ENCODE measurements at places on chromosomes 13 and 19. TPM values are rescaled to one million over a fixed set of nuclear protein-coding genes. Genes with fewer than 3 reads are reported as not detected.
A peak's percentile ranks its signal among the peaks of the same experiment; 100 is the strongest.

Gene STOML3
- not detected for total RNA-seq

Gene MEIS3
- 38.0 TPM for total RNA-seq

Gene MRPL54
- 64.1 TPM for total RNA-seq

Gene KL
- under 0.01 TPM for total RNA-seq

Gene CYP2B6
- total RNA-seq: not detected

Gene ZNF98
- not detected for total RNA-seq

Gene IGFL1
- total RNA-seq: not detected

Gene FUT1
- total RNA-seq: under 0.01 TPM

Gene KLK10
- not detected for total RNA-seq

- DNase-seq: no peak
These were observed 40.6 kb downstream of the PHF11 start for GRCh38 chr13:49536144-49536873.

GRCh38 chr13:104779311-104779993 lies 1713.2 kb upstream of the SLC10A2 start:
- peak; percentile 36 for DNase-seq

DNA sequence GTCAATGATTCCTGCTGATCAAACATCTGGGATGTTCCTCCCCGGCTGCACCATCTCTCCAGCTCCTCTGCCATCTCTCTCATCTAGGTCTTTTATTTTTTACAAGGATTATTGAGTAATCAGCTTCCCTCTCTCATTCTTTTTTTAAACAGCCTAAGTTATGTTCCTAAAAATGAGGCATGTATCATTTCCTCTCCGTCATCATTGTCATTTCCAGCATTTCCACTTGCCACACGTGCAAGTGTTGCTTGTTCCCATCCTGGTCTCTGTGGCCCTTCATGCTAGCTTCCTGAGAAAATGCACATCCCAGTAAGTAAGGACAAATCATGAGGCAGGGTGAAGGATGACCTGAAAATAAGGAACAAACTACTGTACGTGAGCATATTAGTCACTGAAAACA lies 102.7 kb upstream of the POSTN start:
- peak; percentile 84 for DNase-seq

- DNase-seq: peak; percentile 56
These were observed 13.3 kb upstream of the LEUTX start for GRCh38 chr19:39765091-39766076.

GRCh38 chr19:39236527-39236926 lies 8.3 kb downstream of the IFNL3 start:
- DNase-seq: no peak

GRCh38 chr19:36140304-36141038 lies 605 bp downstream of the CAPNS1 start:
- DNase-seq: peak; percentile 44

DNA sequence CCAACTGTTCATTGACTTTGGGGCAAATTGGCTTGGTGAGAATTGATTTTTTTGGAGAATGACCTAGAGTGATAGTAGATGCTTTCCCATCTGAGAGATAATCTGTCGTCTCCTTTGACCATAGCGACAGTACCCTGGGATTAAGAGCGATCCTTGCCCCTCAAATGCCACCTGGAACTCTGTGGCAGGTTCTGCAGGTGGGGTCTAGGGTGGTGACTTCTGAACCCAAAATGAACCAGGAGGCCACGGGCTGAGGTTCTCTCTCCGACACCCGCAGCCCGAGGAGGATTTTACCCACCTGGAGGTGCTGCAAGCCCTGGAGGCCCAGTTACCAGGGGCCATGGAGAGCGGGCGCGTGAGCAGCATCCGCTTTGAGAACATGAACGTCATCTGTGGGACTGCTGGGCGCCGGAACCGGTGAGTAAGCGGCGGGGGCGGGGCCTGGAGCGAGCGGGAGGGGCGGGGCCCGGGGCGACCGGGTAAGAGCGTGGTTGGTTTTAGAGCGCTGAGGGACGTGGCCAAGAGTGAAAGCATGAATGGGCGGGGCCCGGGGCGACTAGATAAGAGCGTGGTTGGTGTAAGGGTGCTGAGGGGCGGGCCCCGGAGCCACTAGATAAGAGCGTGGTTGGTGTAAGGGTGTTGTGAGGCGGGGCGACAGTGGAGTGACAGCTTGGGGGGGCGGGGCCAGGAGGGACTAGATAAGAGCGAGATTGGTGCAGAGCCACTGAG lies 8.6 kb downstream of the C19orf81 start:
- peak; percentile 92 for DNase-seq

DNA sequence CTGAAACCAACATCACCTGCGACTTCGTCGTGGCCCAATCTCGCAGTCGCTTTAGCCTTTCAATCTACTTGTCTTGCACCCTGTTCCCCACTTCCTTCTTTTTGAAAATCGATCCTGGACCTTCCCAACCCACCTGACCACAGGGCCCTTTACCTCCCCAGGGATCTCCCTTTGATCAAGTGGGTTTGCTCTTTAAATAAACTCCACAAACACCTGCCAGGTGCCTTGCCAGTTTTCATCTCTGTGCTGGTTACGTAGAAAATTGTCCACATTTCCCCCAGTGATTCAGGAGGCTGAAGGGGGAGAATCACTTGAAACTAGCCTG lies 14.5 kb upstream of the RAB20 start:
- no peak for DNase-seq

GRCh38 chr19:20422216-20423205 lies 143.1 kb downstream of the ZNF737 start:
- peak; percentile 41 for DNase-seq

DNA sequence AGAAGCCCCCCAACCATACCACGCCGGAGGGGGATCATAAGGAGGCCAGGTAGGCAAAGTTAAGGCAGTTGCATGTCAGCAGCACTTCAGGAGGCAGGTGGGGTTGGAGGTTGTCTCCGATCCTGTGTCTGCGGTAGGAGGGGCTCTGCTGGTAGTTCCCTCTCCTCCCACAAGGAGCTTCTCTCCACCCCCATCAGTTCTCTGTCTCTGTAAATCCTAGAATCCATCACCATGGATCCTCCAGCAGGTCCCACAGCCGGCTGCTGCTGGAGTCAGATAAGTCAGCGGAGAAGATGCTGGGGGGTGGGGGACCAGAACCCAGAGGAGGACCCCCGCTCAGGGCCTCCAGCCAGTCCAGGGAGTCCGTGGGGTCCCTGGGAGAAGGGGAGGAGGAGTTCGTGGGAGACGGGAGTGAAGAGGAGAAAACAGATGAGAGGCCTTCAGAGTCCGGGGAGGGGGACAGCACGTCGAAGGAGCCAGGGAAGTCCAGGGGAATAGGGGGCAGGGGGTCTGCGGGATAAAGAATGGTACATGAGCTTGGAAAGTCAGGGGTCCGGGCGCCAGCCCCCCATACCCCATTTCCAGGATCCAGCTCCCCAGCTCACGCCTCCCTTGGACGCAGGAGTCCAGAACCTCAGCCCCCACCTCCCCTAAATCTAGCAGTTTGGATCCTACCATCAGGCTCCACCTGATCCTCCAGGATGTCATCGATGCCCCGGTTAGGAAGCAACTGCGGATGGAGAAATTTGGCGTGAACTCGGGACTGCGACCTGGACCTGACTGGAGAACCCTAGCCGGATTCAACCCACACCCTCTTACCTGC lies 6.3 kb downstream of the MAMSTR start:
- no peak for DNase-seq

DNA sequence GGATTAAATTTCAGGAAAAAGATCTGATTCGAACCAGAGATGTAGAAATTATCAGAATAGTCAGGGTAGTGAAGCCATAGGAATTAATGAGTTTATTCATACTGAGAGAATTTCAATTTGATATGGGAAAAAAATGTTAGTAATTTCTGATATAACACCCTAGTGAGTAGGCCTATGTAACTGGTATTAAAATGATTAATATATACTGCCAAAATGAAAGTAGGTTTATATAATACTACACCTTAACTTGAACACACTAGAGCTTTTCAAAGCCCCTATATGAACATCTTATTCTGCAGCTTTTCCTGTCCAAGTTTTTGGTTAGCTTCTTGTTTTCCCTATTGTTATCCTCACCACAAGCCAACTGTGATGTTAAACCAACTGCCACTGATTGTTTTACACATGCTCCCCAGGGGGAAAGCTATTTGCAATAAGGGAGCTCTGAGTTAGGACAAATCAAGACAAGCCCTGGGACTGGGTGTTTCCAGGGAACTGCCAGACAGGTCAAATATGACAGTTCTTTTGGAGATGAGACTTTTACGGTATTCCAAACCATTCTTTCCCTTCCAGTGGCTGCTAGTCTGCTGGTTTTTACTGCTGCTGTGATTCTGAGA lies 45.3 kb downstream of the FNDC3A start:
- DNase-seq: no peak

- DNase-seq: peak; percentile 34
These were observed 1.2 kb downstream of the AP3D1 start for GRCh38 chr19:2149980-2150793.

- DNase-seq: no peak
These were observed 285.2 kb downstream of the SHISA2 start for GRCh38 chr13:25766576-25766975.

- DNase-seq: no peak
These were observed 177.2 kb downstream of the STK24 start for GRCh38 chr13:98399756-98400155.

DNA sequence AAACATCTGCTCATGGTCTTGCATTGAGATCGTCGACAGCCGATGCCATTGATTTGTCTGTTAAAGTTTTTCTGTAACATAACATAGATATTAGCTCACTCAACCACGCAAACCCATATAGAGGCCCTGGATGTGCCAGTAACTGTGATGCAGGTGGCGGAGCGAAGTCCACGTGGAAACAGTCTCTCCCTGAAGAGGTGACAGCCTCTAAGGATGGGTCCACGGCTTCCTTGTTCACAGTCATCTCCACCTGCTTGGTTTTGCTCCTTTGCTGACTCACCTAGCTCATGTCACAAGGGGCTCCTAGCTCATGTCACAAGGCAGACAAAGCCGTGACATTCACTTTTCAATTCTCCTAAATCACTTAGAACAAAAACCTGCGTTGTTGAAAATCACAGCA lies 42.4 kb upstream of the FARP1 start:
- DNase-seq: no peak

GRCh38 chr19:4773047-4773640 lies 18.4 kb upstream of the FEM1A start:
- no peak for DNase-seq

GRCh38 chr19:5001615-5002014 lies 32.7 kb downstream of the KDM4B start:
- DNase-seq: peak; percentile 64

Measured in fibroblast of villous mesenchyme (primary cell).